RWPE1 (cell line): ENCODE measurements at places on chromosomes 6 and 20.
A peak's percentile ranks its signal among the peaks of the same experiment; 100 is the strongest.

DNA sequence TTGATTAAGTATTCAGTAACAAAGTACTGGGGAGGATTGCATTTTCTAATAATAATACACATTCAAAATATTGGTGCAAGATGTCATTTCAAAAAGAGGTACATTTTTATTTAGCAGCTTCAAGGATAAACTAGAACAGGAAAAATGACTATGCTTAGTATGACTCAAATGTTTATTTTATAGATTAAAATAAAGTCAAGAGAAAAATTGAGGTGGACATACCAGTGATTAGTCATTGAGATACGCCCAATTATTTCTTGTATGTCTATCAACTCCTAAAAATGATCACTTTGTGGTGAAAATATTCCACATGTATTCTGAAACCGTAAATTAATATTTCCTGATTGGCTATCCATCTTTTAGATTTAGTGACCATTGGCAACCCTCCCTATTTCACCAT is 96.7 kb downstream of the PHF3 start:
- DNase-seq = peak; percentile 45

GRCh38 chr6:14165091-14165490 is 47.5 kb downstream of the CD83 start:
- DNase-seq = peak; percentile 17

- peak; percentile 49 for DNase-seq
Observed at GRCh38 chr6:43221046-43221972, 8.0 kb downstream of the DNPH1 start.

DNA sequence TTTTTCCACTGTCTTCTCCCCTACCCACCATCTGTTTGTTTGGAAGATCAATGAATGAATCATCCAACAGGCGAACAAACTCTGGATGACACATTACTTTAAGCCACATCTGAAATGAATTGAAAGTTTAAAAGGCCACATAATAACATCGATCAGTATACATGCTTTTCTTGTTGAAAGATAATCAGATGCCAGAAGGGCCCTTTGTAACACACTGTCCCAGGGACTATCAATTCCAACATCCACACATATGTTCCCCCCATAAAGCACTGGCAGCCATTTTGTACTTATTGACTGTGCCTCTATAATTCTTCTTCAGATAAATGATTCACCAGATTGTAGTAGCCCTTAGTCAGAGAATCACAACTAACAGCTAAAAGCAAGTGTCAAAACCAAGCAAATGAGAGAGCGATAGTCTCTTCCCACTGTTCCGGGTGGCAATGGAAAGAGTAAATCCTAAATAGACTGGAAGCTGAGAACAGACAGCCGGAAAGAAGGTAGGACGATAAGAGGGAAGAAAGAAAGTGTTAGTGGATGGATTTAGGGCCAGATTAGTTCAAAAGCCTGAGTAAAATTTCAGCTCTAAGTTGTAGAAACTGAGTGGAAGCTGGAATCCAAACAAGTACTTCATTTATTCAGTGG is 184.9 kb upstream of the TENT5A start:
- DNase-seq = no peak

GRCh38 chr6:108114841-108115597 is 40.5 kb upstream of the OSTM1 start:
- no peak for DNase-seq

- no peak for DNase-seq
Observed at GRCh38 chr6:104623052-104623690, 236.5 kb downstream of the HACE1 start.

DNA sequence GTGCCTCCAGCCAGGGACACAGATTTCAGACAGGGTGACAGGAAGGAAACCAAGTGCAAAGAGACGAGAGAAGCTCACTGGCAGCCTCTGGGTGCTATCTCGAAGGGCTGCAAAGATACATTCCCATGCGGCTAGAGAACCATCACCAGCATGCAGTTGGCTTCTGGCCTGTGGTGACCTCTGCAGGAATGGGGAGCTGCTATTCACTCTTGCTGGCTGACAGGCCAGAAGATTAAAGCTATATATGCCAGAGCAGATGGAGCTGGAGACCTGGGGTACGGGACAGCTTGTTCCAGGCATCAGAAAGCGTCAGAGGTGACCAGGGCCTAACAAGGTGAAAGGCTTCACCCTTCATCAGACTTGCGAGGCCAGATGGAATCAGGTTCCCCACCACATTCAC is 20.0 kb downstream of the MAP1LC3A start:
- DNase-seq = no peak

DNA sequence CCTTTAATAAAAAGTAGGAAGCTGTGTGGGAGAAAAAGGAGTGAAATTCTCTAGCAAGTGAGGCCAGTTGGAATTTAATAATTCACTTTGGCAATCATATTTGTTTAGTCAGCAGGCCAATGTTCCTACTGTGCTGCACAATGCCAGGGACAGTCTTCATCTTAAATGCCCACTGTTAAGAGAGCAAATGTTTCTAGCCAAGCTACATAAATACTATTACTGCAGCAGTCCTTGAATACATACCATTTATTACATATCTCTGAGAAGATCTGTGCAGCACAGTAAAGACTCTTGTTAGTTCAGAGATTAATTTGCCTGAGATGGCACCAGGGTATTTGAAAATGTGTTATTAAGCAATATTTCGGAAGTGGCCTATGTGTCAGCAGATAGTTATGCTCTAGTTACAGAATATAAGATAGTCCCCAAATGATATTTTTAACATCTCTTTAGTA is 105.4 kb downstream of the OGFRL1 start:
- no peak for DNase-seq

- no peak for DNase-seq
Observed at GRCh38 chr20:31547720-31548298, 33.6 kb downstream of the HM13 start.

- no peak for DNase-seq
Observed at GRCh38 chr6:128241216-128241615, 279.2 kb downstream of the PTPRK start.

- no peak for DNase-seq
Observed at GRCh38 chr6:259901-260508, 32.3 kb upstream of the DUSP22 start.

GRCh38 chr20:53930651-53931504 is 139.5 kb downstream of the BCAS1 start:
- peak; percentile 63 for DNase-seq

GRCh38 chr20:11332381-11332780 is 585.3 kb upstream of the BTBD3 start:
- no peak for DNase-seq
